Activated CD4-positive, alpha-beta T cell treated with anti-CD3 and anti-CD28 coated beads for 48 hours (primary cell): ENCODE measurements at places on chromosomes 7 and 10.

DNA sequence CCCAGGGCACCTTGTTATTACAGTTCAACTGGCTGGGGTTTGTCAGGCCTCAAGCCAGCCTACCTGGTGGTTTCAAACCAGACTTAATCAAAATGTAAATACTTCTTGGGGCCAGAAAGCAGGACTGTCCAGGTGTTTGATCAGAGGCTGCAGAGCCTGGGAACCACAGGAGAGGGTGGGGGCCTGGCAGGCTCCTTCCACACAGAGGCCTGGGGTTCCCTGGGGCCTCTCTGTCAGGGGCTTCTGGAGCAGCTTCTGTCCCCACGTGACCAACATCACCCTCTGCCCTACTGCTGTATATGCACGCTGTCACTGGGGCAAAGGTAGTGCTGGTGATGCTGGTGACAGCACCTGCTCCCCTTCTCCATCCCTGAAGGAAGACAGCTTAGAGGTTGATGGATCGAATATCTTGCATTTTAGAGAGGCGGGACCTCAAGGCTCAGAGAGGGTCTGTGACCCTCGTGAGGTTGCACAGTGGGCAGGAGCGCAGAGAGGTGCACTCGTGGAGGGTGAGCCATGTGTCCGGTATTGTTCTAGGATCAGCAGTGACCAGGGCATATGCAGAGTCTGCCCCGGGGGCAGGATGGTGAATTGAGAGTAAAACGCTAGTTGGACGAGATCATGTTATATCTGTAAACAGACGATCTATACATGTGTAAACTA, 95.4 kb downstream of the GRK5 start:
- no peak for DNase-seq

- no peak for DNase-seq
These were observed 78.1 kb downstream of the INHBA start for GRCh38 chr7:41624818-41625217.

- no peak for DNase-seq
These were observed 5.4 kb downstream of the GPRIN2 start for GRCh38 chr10:46550795-46551700.

- DNase-seq: no peak
These were observed 312.6 kb downstream of the PTPRN2 start for GRCh38 chr7:158274996-158275395.

DNA sequence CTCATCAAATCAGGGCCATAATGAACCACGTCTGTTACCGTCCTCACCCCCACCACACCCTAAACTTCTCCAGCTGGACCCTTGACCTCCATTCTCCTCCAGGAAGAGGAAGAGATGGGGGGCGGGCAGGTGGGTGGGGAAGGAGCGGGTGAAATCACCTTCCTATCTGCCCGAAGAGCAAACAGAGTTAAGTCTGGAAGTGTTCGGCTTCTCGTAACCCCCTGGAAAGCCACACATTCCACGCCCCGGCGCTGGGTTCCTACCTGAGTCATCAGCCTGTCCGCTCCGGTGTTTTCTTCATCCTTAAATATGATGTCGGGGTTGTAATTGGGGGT, 736 bp downstream of the SHH start:
- DNase-seq: no peak
